ENCODE measurements at places on chromosomes 5 and 9.

- DNase-seq: no peak
These were observed 623.0 kb downstream of the SLCO4C1 start for GRCh38 chr5:101673120-101673519.

DNA sequence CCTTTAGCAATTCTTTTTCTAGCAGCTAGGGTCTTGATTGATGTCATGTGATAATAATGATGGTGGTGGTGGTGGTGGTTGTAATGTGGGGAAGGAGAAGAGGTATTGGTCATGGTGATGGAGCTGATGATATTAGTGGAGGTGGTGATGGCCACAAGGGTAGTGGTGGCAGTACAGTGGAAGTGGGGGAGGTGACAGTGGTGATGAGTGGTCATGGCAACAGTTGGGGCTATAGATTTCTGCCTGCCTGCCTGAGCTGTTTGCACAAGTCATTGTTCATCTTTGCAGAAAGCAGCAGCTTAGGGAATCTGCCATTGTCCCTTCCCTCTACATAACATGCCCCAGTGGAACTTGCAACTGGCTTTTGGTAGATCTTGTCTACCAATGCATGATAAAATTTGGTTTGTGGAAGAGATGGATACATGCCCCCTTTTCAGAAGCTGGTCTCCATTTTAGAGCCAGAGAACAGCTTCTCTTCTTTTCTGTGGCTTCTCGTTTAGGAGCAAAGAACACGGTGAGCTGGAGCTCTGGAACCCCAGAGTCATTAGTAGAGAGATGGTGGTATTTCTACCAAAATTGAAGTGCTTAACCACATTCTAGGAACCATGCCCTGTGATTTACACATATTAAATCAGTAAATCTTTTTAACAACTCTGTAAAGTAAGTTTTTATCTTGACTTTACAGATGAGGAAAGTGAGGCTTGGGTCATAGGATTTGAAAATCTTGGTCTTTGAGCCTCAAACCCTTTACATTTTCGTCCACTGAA is 100.3 kb downstream of the AOPEP start:
- DNase-seq: no peak

GRCh38 chr9:18982262-18982620 is 50.8 kb downstream of the SAXO1 start:
- DNase-seq: no peak

DNA sequence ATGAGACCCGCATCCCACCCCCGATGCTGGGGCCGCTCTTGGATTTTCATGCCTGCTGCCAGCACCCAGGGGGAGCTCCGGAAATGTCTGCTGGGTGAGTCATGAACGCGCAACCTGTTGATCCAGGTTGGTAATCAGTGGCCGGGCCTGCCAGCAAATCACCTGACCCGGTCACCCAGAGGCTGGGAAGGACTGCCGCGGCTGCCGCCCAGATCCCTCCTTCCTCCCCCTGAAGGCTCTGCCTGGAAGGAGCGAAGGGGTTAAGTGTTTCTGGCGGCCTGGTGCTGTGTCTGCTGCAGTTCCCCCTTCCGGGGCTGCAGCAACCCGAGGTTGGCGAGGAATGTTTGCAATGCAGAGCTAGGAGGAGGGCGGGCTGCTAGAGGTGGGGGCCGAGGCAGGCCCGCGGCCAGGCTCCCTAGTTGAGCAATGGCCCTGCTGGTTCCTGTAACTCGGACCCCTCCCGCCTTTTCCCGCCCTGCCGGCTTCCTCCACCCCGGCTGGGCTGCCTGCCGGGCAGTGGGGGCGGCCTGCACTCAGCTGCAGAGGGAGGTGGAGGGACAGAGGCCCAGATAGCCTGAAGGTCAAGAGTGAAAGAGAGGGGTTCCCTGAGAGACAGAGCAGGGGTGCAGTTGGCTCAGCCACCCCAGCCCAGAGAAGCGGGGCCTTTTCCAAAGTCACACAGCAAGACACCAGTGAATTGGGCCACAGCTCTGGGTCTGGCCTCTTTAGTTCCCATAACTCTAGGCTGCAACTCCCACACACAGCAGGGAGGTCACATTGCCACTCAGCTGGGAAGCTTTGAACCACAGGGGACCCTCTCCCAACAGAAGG is 156.3 kb upstream of the IER5L start:
- DNase-seq: no peak

- DNase-seq: no peak
These were observed 34.6 kb upstream of the NFIB start for GRCh38 chr9:14348373-14349145.

- DNase-seq: no peak
These were observed 214.4 kb downstream of the EFNA5 start for GRCh38 chr5:107456281-107456715.

DNA sequence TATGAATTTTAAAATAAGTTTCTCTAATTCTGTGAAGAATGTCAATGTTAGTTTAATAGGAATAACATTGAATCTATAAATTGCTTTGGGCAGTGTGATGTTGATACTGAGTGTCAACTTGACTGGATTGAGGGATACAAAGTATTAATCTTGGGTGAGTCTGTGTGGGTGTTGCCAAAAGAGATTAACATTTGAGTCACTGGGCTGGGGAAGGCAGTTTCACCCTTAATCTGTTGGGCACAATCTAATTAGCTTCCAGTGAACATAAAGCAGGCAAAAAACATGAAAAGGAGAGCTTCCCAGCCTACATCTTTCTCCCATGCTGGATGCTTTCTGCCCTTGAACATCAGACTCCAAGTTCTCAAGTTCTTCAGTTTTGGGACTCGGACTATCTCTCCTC is 832.0 kb upstream of the ARRDC3 start:
- DNase-seq: no peak

DNA sequence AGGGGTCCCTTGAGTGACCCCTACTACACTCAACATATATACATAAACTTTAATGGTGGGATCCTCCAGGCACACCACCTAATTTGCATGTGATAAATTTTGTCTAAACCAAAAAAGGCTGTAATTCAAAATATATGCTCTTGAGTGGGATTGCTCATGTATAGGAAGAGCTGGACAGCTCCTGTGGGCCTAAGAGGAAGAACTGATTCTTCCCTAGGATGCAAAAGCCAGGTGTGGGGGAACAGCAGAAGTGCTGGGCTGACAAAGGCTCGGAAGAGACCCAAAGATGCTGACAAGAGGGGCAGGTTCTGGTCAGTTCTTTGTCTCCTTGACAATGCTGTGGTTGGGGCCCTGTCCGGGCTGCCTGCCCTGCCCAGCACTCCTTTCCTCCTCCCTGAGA is 43.9 kb downstream of the PCDH1 start:
- no peak for DNase-seq

All from stimulated activated CD4-positive, alpha-beta T cell treated with anti-CD3 and anti-CD28 coated beads, Interleukin-4, amount 100 ng/mL, for 48 hours (primary cell).